Skeletal muscle cell (primary cell): ENCODE measurements at places on chromosomes 4 and X.

GRCh38 chr4:18105030-18106011 lies 83.8 kb upstream of the LCORL start:
- no peak for DNase-seq

DNA sequence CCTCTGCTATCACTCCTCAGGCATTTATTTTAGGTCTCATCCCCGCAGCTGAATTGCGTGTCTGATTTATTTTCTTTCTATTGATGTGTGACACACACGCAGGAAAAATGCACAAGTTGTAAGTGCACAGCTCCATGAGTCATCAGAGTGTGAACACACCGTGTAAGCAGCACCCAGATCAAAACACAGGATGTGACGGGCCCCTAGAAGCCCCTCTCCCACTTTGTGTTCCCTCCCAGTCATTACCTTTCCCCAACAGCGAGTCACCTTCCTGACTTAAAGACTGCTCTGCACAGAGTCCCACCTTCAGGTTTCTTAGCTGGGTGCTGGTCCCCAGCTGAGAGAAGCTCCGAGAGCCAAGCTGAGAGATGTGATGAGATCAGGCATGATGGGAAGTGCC lies 436.7 kb downstream of the MID1IP1 start:
- no peak for DNase-seq

DNA sequence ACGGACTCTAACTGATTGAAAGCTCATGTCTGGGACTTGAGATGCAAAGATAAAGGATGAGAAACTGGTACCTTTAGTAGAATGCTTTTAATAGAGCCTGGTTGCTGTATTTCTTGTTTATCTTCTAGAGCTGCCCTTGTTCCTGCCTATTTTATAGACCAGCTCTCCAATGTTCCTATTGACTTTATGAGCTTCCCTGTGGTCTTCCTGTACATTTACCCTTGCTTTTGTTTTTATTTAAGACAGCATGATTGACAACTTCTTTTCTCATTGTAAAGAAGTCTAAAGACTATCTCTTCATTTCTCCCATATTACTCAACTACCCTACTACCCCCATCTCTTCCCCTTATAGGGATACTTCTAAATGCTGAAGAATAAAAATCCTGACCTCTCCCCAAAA lies 174.7 kb downstream of the UGT8 start:
- no peak for DNase-seq

GRCh38 chr4:91488946-91489345 lies 814.8 kb upstream of the GRID2 start:
- no peak for DNase-seq

GRCh38 chr4:152972821-152973628 lies 36.9 kb downstream of the FHDC1 start:
- DNase-seq, result peak; percentile 80
